ENCODE measurements at places on chromosomes 3 and 15.

DNA sequence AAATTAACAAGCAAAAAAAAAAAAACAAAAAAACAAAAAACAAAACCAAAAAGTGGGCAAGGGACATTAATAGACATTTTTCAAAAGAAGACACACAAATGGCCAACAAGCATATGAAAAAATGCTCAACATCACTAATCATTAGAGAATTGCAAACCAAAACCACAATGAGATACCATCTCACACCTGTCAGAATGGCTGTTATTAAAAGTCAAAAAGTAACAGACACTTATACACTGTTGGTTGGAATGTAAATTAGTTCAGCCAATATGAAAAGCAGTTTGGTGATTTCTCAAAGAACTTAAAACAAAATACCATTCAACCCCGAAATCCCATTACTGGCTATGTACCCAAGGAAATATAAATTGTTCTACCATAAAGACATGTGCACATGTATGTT, 222.4 kb upstream of the CD96 start:
- DNase-seq = no peak

DNA sequence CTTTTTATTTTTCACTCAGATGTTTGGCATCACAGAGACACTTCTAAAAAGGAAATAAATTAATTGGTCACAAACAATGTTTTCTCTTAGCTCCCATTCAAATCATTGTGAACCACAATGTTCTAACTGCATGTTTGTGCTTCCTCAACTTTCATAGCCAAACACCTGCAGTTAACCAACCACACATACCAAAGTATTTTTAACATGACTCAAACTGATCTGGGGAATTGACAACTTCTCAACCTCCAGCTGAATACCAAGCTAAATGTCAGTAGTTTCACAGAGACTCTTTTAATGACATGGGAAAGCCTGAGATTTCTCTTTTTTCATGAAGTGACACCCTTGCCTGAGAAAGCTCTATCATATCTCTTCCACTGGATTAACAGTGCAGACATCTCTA, 217.9 kb upstream of the MME start:
- DNase-seq = no peak

- peak; percentile 50 for DNase-seq
Observed at GRCh38 chr3:141486746-141487520, at the start of gene RASA2. Gene RASA2, plus strand, starts transcription at chr3:141487027. Its CDS starts 57 bp downstream, at chr3:141487084.

GRCh38 chr3:36250191-36250590, 130.1 kb upstream of the STAC start:
- no peak for DNase-seq

DNA sequence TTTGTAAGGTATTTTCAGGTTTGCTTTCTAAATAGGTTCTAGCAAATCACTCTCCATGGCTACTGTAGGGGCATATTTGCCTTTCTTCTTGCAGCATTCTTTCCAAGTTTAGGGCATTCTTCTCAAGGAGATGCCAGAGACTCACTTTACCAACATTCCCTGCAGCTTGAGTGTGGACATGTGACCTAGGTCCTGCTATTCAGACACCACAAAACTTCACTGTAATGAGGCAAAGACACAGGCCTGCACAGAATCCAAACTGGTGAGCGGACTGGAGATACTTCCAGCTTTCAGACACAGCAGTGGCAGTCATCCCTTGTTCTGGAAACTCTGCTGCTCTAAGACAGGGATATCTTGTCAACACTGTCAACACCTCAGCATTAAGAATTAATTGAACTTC, 146.4 kb upstream of the PFN2 start:
- no peak for DNase-seq

GRCh38 chr3:57803647-57804081, 47.6 kb downstream of the SLMAP start:
- no peak for DNase-seq

DNA sequence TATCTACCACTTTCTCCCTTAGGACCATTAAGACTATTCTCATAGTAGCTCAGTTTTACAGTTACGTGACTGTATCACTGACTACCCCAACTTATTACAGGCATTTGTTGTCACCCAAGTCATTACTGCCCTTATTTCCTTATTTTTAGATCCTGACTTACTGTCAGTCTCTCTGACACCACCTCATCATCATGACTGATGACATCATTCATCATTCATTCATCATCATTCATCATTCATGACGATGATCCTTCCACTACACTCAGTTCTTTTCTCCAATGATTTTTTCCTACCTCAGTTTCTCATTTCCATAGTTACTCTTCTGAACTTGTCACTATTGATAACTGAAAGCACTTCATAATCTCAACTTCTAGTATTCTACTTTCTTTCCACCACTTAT, 83.8 kb downstream of the ADAM10 start:
- no peak for DNase-seq

DNA sequence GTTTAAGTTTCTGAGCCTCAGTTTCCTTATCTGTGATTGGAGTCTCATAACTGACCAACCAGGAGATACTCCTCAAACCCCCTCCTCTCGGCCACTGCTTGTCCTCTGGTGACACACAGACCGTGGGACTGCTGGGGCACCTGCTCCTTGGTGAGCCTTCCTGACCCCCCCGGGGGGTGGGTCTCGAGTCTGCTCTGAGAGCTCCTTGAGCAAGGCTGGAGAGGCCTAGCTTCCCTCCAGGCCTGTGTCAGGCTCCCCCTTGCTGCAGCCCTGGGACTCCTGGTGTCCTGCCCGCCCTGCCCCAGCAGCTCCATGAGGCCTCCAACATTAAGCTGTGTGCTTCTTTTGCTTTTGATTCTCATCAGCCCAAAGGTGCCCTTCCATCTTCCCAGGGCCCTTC, 27.7 kb downstream of the SRPRB start:
- DNase-seq = no peak

DNA sequence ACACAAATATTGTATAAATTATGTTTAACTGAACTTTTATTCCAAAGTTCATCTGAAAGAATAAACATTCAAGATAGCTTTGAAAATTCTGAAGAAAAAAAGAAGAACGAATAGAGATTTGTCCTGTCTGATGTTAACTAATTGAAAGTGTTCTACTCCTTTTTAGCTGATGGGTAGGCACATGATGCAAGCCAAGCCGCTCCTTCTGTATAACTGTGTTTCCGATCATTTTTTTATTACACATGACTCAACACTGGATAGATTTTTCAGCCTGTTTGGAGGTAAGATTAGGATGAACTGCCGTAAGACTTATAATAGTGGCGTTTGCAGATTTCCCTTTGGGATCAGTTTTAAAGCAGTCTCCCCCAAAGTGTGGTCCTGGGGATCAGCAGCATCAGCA, 19.0 kb downstream of the NSUN3 start:
- no peak for DNase-seq

DNA sequence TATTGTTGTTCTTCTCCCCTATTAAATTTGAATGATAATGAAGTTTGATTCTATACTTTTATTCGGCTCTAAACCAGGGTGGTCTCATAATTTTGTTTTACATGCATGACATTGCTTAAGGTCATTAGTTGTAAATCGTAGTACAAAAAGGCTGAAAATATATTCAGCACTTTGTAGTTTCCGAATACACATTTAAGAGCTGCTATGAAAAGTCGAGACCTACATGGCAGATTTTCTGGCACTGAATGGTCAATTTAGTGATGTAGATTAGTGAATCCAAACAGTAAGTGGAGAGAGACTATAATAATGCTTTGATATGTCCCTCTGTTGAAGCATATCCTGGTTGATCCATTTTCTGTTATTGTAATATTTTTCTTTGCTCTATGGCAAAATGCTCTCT, 254.0 kb upstream of the SOX2 start:
- no peak for DNase-seq

DNA sequence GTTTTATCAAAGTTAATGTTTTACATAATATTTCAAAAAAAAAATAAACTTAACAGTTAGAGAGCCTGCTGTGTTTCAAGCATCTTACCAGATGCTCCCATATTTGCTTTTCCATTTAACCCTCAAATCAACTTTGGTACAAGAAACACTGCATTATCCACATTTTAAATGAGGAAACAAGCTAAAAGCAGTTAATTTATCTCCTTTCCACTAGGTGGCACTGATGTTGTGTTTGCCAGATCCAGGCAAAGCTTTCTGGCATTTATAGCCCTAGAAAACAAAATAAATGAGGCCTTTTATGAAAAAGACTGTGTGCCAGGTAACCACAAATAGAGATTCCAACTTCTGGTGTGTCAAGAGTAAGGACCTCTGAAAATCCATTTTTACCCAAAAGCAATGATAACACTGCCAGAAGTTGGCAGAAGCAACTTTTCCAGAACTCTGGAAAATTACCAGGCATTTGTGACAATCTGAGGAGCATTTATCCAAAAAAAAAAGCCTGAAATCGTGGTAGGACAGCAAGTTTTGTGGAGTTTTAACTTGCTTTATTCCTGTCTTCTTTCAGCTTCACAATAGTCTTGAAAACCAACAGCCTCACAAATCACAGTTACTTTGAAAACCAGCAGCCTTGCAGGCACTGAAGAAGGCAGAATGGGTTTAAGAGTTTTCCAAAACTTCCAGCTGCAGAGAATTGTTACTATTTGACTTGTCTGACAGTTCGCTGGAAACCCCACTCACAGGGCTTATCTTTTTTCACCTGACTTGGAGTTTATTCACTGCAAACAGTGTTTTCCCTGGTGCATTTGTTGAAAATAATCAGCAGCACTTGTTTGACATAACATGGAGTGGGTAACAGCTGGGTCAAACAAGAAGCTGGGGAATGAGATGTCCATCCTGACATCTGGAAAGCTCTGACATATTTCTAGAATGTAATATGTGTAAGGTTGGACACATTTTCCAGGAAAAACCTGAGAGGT, 9.2 kb downstream of the FAM162A start:
- no peak for DNase-seq

DNA sequence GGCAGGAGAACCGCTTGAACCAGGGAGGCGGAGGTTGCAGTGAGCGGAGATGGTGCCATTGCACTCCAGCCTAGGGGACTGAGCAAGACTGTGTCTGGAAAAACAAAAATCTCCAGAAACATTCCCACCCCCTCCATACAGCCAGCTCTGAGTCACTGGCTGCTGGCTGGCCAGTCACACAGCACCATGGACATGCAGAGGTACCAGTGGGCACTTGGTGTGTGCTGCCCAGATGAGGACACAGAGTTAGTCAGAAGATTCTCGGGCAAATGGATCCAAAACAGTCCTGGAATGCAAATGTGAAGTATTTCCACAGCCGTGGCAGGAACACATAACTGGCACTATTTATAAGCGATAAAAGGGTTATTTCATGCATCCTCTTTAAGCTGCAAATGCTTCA, 44.6 kb downstream of the BDH1 start:
- DNase-seq = no peak

GRCh38 chr3:128006061-128007032, 45.9 kb upstream of the SEC61A1 start:
- no peak for DNase-seq

- DNase-seq = no peak
Observed at GRCh38 chr3:160481856-160482255, 32.3 kb upstream of the TRIM59 start.

- DNase-seq = no peak
Observed at GRCh38 chr3:40930131-40930538, 269.2 kb upstream of the CTNNB1 start.

DNA sequence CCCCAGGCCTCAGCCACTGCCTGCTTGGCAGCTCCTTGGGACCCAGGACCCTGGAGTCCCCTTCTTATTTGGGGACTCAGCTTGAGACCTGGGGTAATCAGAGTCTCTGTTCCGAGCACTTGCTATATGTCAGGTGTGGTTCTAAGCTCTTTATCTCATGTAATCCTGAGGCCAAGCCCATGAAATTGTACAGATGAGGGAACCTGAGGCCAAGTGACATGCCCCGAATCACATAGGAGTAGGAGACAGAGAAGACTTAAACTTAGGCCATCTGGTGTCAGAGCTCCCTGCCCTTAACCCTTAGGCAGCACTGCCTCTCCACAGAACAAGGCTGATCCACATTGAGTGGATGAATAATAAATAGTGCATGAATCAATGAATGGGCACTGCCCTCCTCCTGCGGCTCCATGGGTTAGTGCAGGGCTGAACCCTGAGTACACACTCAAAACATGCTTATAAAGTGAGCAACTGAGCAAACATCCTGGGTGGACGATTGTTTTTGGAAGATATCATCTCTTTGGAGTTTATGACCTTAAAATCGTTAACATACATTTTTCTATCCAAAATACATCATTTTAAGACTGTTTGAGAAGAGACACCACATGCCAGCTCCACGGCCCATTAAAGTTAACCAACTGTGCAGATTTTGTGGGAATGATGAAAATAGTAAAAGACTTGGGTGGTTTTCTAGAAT, 33.2 kb upstream of the IQSEC1 start:
- no peak for DNase-seq

- DNase-seq = no peak
Observed at GRCh38 chr3:151837057-151837456, 23.1 kb downstream of the AADAC start.

GRCh38 chr3:52108302-52109232, 45.7 kb downstream of the POC1A start:
- DNase-seq = no peak
